ENCODE measurements at places on chromosomes 12 and 14.

DNA sequence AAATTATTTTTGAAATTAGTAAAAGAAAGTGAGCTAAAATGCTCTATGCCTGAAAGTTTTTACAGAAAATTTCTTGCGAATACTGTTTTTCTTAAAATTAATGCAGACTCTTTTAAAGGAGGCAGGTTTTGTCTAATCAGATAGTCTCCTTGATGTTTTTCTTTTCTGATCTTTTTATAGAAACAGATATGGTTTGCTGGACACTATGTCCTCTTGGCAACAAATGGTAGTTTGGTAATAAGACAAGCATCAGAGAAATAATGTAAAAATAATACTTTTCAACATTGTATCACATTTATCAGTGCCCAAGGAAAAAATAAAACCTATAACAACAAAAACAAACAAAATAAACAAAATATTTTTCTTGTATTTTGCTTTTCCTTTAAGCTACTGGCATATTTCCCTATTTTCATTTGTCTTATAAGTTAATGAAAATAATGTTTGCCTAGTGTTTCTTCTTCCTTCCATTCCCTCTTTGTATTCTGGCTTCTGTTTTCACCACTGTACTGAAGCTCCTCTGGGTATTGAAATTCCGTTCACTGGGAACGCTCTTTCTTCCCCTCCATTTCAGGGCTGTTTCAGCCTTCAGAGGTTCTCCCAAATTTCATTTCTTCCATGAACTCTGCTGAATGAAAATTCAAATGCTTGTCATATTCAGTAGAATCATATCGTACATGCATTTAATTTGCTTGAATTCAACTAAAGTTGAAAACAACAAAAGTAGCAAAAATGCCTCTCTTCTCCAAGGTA lies 115.3 kb downstream of the TRMT5 start:
- no peak for DNase-seq
- H3K36me3 ChIP-seq: no peaks in the 10 kb centered on the region
- H3K4me1 ChIP-seq: no peaks in the 10 kb centered on the region
- no peak overlapping the region for H3K27ac ChIP-seq
- H3K4me3 ChIP-seq: no peak overlapping the region

- peaks cover 82% of the 10 kb centered on the region for H3K4me1 ChIP-seq
- H3K36me3 ChIP-seq: peaks cover 13% of the 10 kb centered on the region
- H3K4me3 ChIP-seq: no peak overlapping the region
- peak overlapping the region; percentile 94 for H3K27ac ChIP-seq
- DNase-seq: no peak
Observed at GRCh38 chr12:14950421-14950820, 11.0 kb downstream of the ARHGDIB start.

- no peak overlapping the region for H3K4me3 ChIP-seq
- H3K4me1 ChIP-seq: no peaks in the 10 kb centered on the region
- H3K27ac ChIP-seq: no peak overlapping the region
- peaks cover 4% of the 10 kb centered on the region for H3K36me3 ChIP-seq
Observed at GRCh38 chr14:74697543-74697942, 15.3 kb downstream of the AREL1 start.

- H3K27me3 ChIP-seq: no peaks in the 10 kb centered on the region
- H3K36me3 ChIP-seq: no peaks in the 10 kb centered on the region
- H3K4me1 ChIP-seq: peaks cover 7% of the 10 kb centered on the region
- no peak for DNase-seq
- H3K27ac ChIP-seq: no peak overlapping the region
- H3K4me3 ChIP-seq: no peak overlapping the region
Observed at GRCh38 chr14:103887557-103888115, 40.3 kb upstream of the PPP1R13B start.

DNA sequence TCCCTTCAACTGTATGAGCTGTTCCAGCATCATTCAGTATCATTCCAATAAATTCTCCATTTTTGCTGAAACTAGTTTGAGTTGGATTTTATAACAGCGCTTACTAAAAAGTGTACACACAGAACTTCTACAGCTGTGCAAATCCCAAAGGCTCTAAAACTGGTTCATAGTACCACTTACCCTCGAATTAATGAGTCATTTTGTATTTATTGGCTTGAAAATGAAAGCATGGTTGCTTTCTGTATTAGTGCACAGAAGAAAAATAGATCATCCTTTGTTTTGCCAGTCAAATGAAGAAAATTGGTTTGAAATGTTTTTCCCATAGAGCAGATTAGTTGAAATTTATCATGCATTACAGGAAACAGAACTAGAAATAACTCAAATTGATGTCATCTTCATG lies 268.3 kb upstream of the CPNE8 start:
- no peak overlapping the region for H3K27ac ChIP-seq
- H3K4me1 ChIP-seq: no peaks in the 10 kb centered on the region
- DNase-seq: no peak
- no peaks in the 10 kb centered on the region for H3K36me3 ChIP-seq

DNA sequence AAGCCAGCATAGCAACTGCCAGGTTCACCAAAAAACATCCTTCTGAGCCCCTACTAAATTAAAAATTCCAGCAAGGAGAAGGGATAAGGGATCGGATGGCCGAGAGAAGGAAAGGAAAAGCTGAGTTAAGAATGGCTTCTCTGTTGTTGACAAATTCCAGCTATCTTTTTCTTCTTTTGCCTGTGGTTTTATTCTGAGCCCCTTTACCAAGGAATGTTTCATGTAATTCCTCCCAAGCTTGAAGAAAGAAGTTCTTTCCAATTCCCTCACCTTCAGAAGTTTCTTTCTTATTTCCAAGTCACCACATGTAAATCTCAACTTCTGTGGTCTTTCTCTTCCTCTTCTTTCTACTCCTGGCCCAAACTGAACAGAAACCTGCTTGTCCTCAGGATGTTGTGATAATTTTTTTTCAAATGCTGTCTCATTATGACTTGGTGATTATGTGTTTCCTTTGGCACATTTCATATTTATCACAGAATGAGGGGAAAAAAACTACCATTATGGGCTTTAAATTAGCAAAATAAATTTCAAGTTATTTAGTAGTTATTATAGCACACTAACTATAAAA lies 40.0 kb downstream of the FGD6 start:
- peak; percentile 52 for DNase-seq
- H3K36me3 ChIP-seq: no peaks in the 10 kb centered on the region
- H3K4me3 ChIP-seq: no peak overlapping the region

DNA sequence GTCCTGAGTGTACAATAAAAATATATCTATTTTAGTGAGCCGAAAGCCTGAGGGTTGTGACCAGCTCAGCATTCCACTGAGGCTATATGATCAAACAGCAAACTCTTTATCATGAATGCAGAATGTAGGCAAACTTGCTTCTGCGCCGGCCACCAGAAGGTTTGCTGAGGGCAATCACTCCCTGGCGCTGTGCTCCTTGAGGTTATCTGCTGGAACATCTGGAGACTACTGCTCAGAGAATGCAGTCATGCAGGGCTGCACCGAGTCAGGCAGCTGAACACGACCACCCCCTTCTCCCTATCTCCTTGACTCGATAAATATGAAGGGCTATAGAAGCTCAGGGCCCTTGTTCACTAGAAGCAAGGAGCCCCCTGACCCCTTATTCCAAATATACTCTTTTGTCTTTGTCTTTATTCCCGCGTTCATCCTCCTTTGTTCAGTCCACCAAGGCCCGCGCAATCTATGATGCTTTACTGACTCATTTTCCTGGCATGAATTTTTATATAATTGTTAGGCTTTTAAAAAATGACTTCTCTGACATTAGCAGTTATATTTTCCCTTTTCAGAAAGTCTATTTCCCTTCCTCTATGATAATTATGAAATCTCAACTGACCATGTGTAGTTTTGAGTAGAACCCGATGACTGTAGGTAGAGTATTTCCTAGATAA lies 1089.3 kb downstream of the SLC16A7 start:
- H3K4me3 ChIP-seq: no peak overlapping the region
- H3K4me1 ChIP-seq: no peaks in the 10 kb centered on the region
- no peaks in the 10 kb centered on the region for H3K36me3 ChIP-seq
- no peak for DNase-seq
- no peaks in the 10 kb centered on the region for H3K27me3 ChIP-seq

DNA sequence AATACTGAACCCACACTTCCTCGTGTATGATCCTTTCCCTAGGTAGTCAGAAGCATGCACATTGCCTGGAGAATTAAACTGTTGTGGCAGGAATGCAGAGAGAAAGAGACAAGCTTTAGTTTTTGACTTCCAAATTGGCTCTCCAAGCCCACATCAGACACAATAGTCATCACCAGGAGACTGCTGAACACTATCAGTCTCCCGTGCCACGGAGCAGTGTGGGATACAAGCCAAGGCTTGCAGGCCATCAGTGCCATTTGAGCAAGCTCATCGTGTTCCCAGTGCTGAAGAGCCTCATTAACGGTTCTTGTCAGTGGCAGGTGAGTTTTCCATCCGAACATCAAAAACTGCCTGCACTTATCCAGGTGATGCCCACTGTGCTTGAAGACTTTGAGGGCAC lies 410.8 kb downstream of the NAV3 start:
- H3K4me1 ChIP-seq: no peaks in the 10 kb centered on the region
- H3K27me3 ChIP-seq: no peaks in the 10 kb centered on the region
- H3K27ac ChIP-seq: no peak overlapping the region
- no peak for DNase-seq

DNA sequence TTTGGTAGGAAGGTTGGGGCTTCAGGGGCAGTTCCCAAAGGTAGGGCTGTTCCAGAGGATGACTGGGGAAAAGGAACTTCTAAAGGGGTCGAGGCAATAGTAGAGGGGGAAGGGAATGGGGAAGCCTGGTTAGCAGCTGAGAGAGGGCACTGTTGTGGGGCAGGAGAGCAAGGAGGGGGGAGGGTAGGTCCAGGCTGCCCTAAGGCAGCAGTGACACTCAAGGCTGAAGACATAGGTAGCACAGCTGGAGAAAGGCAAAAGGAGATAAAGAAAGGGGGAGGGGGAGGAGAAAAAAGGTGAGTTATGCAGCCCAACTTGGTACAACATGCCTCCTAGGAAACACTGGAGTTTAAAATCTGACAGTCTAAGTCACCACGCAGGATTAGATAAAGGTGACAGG lies 3.9 kb downstream of the NACA start:
- H3K4me3 ChIP-seq: no peak overlapping the region
- H3K27ac ChIP-seq: no peak overlapping the region
- peaks cover 33% of the 10 kb centered on the region for H3K4me1 ChIP-seq
- H3K36me3 ChIP-seq: peaks cover 15% of the 10 kb centered on the region
- no peaks in the 10 kb centered on the region for H3K27me3 ChIP-seq

DNA sequence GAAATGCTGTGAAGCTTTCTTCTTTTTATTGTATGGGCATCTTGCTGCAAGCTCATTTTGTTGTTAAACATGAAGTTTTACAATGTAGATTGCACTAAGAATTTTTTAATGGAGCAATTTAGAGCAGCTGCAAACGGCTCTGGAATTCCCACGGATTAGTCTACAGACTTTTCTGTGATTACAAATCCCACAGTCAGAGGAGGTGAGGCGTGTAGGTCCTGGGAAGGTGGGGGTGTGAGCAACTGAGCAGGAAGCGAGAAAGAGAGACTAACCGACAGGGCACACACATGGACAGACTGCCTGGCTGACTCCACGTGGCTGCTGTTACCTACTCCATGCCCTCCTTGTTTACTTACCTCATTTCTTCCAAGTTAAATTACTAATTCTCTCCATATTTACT lies 348.5 kb downstream of the NPAS3 start:
- no peak overlapping the region for H3K27ac ChIP-seq
- H3K36me3 ChIP-seq: no peaks in the 10 kb centered on the region
- H3K4me3 ChIP-seq: no peak overlapping the region
- H3K27me3 ChIP-seq: peaks cover 3% of the 10 kb centered on the region
- DNase-seq: no peak

GRCh38 chr12:121133838-121134237 lies 1.2 kb downstream of the P2RX7 start:
- no peak for DNase-seq
- no peak overlapping the region for H3K4me3 ChIP-seq
- no peaks in the 10 kb centered on the region for H3K36me3 ChIP-seq

DNA sequence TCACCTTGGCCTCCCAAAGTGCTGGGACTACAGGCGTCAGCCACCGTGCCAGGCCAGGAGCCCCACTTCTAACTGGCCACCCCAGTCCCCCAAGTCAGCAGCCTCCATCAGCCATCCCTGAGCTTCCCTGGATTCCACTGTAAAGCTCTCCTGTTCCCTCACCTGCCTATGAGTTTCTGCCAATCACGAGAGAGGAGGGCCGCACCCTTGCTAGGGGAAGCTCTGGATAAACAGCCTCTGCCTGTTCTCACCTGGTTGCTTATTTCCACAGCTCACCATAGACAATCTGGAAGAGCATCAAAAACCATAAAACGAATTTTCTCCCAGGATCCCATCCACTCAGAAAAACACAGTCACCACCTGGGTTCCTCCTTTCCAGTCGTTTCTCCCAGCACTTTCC lies 5.0 kb downstream of the CDCA4 start:
- no peak for DNase-seq
- H3K27me3 ChIP-seq: no peaks in the 10 kb centered on the region
- no peak overlapping the region for H3K4me3 ChIP-seq

GRCh38 chr14:59782760-59783159 lies 87.8 kb downstream of the RTN1 start:
- H3K4me3 ChIP-seq: no peak overlapping the region
- no peak overlapping the region for H3K27ac ChIP-seq
- no peaks in the 10 kb centered on the region for H3K36me3 ChIP-seq
- no peak for DNase-seq

- H3K36me3 ChIP-seq: no peaks in the 10 kb centered on the region
- no peaks in the 10 kb centered on the region for H3K27me3 ChIP-seq
- no peak overlapping the region for H3K27ac ChIP-seq
- no peak for DNase-seq
Observed at GRCh38 chr14:77322250-77322902, 1.5 kb downstream of the GSTZ1 start.

- H3K36me3 ChIP-seq: no peaks in the 10 kb centered on the region
- H3K4me3 ChIP-seq: no peak overlapping the region
- peaks cover 11% of the 10 kb centered on the region for H3K4me1 ChIP-seq
- no peak for DNase-seq
Observed at GRCh38 chr14:38549564-38549963, 293.7 kb upstream of the CLEC14A start.

DNA sequence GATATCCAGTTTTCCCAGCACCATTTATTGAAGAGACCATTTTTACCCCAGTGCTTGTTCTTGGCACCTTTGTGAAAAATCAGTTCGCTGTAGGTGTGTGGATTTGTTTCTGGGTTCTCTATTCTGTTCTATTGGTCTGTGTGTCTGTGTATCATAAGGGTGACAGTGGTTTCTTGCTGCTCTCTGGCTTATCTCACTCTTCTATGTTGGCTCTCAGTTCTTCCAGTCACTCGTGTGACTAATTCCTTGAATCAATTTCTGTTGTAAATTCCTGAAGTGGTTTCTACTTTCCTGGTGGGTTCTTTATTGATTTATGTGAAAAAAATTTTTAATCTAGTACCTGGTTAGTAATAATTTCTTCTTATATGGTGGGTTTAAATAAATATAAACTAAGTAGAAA lies 58.3 kb downstream of the OTOGL start:
- H3K4me3 ChIP-seq: no peak overlapping the region
- no peak overlapping the region for H3K27ac ChIP-seq
- no peaks in the 10 kb centered on the region for H3K27me3 ChIP-seq
- H3K4me1 ChIP-seq: no peaks in the 10 kb centered on the region
- H3K36me3 ChIP-seq: no peaks in the 10 kb centered on the region

- no peak for DNase-seq
- H3K27me3 ChIP-seq: no peaks in the 10 kb centered on the region
- no peaks in the 10 kb centered on the region for H3K36me3 ChIP-seq
- H3K4me1 ChIP-seq: no peaks in the 10 kb centered on the region
Observed at GRCh38 chr14:81023095-81023710, 67.8 kb downstream of the TSHR start.
